NCI-H510A (cell line): ENCODE measurements at places on chromosomes 12 and 14.

- no peak for DNase-seq
These were observed 340.6 kb downstream of the TMEM132D start for GRCh38 chr12:129563266-129563665.

- no peak for DNase-seq
These were observed 62.3 kb upstream of the DDX11 start for GRCh38 chr12:31011336-31011735.

GRCh38 chr12:87612996-87613395, 416.2 kb downstream of the C12orf50 start:
- DNase-seq = no peak

GRCh38 chr14:104766863-104767633, 14.1 kb downstream of the SIVA1 start:
- DNase-seq = no peak

DNA sequence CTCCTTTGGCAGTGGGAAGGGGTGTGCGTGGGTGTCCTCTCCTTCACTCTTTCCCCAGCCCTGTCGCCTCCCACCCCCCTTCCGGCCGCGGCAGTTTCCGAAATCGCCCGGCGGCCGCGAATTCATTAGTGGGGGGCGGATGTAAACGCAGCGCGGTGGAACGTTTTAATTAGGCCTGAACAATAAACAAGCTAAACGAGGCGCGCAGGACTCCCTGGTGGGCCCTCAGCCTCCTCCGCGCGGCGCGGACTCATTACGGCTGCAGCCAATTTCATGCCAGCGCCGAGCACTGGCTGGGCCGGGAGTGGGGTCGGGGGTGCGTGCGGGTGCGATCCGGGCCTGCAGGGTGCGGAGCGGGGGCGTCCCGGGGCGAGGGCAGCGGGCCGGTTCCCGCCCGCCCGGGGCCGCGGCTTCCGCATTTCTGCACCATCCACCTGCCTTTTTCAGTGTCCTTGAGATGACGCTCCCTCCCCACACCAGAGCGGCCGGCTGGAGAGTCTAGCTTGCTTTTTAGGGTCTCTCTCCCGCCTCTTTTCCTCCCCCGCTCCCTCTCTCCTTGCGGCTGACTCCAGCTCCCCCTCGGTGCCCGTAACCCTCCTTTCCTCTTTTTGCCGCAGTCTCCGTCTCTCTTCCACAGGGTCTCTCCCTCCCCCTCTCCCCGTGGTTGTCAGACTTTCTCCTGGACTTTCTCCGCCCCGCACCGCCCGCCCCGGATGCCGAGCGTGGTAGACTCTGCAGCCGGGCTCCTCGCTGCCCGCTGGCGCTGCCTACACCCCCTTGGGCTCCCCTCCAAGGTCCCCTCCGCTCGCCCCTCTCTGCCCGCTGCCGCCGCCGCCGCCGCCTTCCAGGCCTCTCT, at the start of gene CISTR:
Gene CISTR, minus strand, starts transcription at position 644 of the 856 bp plus-strand sequence.
- no peak for DNase-seq

DNA sequence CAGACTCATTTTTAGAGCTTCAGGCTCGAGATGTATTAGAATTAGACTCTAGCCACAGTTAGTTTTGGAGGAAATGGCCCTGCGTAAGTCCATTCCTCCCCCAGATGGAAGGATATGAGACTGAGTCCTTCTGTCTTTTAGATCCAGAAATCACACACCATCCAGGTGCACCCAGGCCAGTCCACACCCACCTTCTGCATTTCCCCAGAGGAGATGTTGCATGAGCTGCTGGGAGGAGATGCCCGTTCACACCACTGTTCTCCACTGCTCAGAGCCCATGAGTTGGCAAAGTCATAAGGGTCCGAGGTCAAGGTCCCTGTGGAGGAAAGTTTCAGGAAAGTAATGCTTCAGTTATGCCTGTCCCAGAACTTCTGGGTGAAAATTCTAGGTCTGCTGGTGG, 29.2 kb downstream of the VWF start:
- DNase-seq = no peak

GRCh38 chr14:55410876-55411275, 754 bp downstream of the ATG14 start:
- no peak for DNase-seq

DNA sequence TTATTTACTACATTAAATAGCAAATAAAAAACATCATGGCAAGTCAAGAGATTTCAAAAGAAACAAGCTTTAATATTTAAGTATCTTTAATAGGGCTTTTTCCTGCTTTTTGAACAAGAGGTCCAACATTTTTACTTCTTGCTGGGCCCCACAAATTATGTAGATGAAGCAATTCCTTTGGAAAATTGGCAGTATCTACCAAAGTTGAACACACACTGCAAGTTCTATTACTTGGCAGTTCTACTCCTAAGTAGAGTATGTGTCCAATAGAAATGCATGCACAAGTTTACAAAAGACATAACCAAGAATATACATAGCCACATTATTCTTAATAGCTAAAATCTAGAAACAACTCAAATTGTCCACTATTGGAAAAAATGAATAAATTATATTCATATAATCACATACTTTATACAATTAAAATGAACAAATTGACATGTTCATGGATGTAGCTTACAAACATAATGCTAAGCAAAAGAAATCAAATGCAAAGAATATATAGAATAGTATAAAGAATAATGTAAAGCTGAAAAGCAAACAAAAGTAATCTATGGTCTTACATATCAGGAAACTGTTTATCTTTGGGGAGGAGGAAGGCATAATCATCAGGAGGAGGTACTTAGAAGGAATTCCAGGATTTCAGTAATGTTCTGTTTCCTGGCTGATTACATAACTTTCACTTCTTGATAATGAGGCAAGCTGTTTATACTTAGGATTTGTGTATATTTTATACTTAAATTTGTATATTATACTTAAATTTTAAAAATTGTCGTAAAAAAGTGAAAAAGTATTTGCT, 6.5 kb upstream of the TMBIM4 start:
- DNase-seq = no peak

- no peak for DNase-seq
These were observed 900 bp upstream of the DPF3 start for GRCh38 chr14:72894623-72895378.

DNA sequence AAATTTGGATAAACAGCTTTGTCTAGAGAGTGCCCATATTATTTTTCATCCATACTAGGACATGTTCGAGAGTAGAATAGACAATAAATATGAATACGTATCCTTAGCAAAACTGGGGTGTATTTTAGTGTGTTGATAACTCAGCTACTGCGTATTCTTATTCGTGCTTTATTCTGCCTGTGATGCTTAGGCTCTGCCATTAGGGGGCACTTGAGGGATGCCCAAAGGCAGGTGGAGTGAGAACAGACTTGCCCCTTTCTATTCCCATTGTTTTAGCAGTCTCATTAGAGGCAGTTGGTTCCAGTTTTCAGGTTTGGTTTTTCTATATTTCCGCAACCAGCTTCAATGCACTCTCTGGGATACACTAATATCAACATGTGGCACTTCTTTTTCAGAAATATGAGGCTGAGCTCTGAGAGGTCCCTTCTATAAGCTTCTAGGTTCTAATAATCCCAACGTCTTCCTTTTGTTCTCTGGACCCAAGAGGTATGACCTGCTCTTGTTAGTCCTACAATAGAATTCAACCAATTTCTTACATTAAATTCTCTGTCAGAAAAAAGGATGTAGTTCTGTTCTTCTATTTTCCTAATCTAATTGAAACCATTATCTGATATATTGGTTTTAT, 985.7 kb upstream of the FBXO33 start:
- DNase-seq = no peak

DNA sequence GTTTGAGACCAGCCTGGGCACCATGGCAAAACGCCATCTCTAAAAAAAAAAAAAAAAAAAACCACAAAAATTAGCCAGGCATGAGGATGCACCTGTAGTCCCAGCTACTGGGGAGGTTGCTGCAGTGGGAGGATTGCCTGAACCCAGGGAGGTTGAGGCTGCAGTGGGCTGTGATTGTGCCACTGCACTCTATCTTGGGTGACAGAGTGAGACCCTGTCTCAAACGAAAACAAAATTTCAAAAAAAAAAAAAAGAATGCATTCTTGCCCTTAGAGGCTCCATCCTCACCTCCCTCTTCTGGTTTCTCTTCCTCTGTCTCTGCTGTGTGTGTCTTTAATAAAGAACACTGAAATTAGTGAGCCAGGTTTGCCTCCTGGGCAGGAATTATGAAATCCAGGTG, 107.8 kb downstream of the VCPKMT start:
- DNase-seq = no peak

GRCh38 chr12:84561351-84561750, 351.2 kb downstream of the SLC6A15 start:
- no peak for DNase-seq

DNA sequence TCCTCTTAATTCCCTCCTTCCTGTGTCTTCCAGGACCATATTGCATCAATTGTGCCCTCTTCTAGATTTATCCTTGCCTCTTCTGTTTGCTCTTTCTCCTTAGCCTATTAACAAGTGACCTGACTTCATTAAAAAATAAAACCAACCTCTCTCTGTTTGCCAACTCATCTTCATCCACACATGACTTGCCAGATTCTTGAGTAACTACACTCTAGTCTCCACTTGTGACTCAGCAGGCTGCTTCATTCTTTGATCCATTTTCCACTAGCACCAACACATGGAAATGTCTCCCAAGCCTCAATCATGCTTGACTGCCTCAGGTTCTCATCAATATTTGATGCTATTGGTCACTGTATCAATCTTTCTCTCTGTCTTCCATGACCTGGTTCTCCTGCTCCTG, 492.4 kb upstream of the TMPO start:
- no peak for DNase-seq

DNA sequence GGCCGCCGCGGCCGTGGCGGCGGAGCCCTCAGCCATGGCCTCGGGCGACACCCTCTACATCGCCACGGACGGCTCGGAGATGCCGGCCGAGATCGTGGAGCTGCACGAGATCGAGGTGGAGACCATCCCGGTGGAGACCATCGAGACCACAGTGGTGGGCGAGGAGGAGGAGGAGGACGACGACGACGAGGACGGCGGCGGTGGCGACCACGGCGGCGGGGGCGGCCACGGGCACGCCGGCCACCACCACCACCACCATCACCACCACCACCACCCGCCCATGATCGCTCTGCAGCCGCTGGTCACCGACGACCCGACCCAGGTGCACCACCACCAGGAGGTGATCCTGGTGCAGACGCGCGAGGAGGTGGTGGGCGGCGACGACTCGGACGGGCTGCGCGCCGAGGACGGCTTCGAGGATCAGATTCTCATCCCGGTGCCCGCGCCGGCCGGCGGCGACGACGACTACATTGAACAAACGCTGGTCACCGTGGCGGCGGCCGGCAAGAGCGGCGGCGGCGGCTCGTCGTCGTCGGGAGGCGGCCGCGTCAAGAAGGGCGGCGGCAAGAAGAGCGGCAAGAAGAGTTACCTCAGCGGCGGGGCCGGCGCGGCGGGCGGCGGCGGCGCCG, 381 bp downstream of the YY1 start:
- no peak for DNase-seq

GRCh38 chr14:100566119-100566518, 21.1 kb downstream of the BEGAIN start:
- peak; percentile 52 for DNase-seq

DNA sequence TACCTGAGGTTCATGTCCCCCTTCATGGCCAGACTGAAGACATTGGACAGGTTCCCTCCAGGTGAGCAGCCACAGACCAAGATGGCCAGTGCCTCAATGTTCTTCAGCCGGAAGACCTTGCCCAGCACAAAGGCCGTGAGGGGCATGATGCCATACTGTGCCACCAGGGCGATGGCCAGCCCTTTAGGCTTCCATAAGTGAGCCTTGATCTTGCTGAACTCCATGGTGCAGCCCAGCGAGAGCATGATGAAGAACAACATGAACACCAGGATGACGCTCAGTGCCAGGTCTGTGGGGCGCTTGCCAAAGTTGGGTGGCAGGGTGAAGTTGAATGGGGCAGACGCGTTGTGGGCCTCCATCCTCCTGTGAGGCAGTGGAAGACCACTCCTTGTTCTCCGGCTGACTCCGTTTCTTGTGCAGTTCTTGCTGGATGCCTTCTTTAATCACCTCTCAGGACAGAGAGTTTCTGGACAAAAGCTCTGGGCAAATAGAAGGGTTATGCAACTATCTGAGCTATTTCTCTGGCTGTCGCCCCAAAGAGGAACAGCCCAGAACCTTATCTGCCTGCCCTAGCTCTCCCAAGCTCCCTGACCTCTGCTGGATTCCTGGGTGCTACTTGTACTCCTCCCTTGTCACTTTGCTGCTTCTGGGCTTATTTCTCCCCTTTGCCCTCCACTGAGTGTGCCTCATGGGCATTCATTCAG, at the start of gene SLC10A1:
Gene SLC10A1, minus strand, starts transcription at position 445 of the 704 bp plus-strand sequence. Its CDS starts 86 bp downstream, at position 359.
- no peak for DNase-seq

DNA sequence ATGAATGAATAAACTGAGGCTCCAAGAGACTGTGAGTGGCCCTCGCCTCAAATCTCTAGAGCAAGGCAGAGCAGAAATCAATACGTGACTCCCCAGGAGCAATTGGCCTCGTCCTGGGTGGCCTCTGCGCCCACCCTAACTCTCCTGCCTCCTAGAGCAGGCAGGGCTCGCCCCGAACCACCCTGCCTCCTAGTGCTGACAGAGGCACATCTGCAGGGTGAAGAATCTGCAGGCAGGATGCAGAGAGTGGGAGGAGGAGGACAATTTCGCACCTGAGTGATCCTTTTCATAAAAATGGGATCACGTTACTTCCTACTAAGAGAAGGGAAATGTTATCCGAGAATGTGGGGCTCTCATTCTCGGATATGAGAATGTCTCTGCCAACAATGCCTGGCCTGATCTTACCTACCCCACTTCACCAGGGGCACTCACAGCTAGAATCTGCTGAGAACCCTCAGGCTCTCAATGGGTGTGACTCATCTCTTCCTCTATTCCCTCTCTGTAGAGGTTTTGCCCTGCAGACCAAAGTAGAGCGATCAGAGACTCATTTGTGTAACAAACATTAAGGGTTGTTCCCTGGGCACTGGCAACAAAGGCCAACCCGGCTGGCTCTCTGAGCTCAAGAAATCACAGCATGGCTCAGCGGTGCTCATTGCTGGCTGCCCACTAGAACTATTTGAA, 61.7 kb upstream of the BCL2L14 start:
- peak; percentile 87 for DNase-seq

GRCh38 chr12:57541001-57541400, 6.0 kb downstream of the DCTN2 start:
- DNase-seq = no peak

DNA sequence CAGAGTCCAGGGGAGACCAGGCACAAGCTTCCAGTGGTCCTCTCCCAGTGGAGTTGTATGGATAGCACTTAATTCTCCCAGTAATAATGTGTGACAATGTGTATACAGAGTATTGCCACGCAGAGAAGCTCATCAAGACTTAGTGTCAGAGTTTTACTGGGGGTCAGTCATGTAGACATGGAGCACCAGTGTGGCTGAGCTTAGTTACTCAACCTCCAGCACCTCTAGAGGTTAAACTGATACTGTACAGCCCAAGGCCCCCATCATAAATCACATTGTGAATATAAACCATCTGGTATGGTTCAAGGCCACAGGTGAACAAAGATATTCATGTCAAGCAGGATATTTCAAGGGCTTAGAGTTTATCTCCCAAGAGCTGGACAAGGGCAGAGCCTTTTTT, 378.1 kb upstream of the TMPO start:
- DNase-seq = peak; percentile 19

GRCh38 chr12:68224613-68225285, 861 bp downstream of the IL26 start:
- no peak for DNase-seq
